ENCODE measurements at places on chromosomes 12 and 14.

GRCh38 chr14:77620222-77620870, 3.9 kb upstream of the SPTLC2 start:
- DNase-seq: no peak

- DNase-seq: peak; percentile 6
Observed at GRCh38 chr12:3896801-3897351, 23.7 kb upstream of the PARP11 start.

GRCh38 chr12:26150736-26151450, 26.1 kb upstream of the BHLHE41 start:
- DNase-seq: peak; percentile 84

DNA sequence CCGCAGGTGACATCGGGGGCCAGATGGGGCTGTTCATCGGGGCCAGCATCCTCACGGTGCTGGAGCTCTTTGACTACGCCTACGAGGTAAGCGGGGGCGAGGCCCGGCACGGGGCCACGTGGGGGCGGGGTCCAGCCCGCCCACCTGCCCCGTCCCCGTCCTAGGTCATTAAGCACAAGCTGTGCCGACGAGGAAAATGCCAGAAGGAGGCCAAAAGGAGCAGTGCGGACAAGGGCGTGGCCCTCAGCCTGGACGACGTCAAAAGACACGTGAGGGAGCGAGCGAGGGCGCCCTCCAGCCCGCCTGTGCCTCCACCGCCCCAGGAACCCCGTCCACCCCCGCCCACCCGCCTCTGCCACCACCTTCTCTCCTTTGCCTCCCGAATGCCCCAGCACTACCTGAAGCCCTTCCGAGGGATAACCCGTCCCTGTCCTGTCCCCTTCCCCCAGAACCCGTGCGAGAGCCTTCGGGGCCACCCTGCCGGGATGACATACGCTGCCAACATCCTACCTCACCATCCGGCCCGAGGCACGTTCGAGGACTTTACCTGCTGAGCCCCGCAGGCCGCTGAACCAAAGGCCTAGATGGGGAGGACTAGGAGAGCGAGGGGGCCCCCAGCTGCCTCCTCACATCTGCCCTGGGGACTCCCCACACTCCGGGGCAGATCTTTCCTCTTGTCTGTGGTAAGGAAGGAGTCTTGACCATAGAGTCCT, 3.9 kb upstream of the SMARCD1 start:
- DNase-seq: no peak

DNA sequence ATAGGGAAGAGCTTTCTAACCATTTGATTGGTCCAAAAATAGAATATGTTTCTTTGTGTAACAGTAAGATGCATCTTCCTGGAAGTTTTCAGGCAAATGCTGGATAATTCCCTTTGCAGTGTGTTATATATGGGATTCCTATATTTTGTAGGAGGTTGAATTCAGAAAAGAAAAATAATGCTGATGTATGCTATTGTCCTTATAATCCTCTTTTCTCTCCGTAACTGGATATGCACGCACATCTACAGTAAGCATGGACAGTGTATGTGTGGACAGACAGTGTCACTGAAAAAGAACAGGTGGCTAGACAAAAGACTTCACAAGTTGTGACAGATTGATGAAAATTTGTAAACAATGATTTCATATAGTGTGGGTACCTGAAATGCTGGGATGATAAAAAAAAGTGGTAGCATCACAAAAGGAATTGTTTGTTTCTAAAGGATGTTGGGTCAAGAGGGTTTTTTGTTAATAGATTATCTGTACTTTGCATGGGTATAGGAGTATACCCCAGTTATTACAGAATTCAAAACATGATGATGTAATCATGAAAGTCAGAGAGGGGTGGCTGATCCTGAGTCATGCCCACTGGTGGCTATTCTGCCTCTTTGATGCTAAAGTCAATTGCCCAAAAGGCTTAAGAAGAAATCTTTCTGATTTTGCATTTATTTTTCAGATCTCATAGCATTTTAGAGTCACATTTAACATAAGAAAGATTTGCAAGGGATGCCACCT, 160.7 kb upstream of the TMTC1 start:
- no peak for DNase-seq

GRCh38 chr14:77502109-77502782, 3.6 kb upstream of the ISM2 start:
- no peak for DNase-seq

DNA sequence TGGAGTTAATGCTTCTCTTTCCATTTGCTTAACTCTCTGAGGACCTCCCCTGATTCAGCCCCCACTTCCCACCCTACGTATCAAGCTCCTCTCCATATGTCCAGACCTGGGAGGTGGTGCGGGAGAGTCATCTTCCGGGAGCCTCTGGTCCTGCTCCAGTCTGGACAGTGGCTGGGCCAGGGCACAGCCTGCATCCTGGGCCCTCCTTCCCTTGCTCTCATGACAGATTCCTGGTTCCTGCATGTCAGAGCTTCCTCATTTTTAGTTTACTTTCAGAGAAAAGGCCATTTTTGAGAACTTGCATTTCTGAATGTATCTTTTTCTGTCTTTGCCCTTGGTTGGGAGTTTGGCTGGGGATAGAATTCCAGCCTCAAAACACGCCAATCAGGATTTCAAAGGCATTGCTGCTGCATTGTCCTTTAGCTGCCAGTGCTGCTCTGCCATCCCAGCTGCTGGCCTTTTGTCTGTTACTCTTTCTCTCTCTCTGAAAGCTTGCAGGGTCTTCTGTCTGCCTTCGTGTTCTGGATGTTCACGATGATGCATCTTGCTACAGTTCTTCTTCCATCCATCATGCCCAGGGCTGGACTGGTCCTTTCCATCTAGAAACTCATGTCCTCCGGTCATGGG, 54.7 kb downstream of the SLC6A12 start:
- DNase-seq: no peak

DNA sequence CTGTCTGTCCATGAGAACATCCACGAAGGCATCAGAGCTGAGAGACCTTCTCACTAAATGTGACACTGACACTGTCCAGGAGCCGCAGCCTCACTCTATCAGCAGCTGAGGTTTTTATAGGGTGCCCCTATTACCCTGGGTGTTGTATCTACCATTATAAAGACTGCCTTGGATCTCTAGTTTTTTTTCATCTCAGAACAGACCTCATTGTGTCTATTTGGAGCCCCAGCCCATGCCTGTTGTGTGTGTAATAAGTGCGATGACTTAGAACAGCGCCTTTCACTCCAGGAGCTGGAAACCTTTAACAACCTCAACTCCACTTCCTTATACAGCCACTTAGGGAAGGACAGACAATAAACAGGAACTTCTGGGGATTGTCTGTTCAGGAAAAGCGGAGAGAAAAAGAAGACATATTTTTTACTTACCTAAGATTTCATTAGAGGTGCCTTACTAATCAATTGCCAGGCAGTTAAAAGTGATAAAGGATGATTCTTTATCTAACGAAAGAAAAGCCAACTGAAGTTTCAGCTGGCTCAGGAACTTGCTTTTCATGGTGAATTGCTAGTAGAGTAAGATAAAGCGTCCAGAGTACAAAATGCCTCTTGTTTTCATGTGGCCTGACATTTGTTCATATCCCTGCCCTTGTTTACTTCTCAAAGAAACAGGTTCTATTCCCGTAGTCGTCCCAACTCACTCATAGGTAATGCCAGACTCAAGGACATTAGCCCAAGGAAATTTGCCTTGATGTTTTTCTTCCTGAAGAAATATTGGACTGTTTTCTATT, 420.6 kb downstream of the RAD51B start:
- DNase-seq: no peak

- DNase-seq: peak; percentile 98
Observed at GRCh38 chr12:32755654-32756475, at the start of gene YARS2. TSS of gene YARS2 (minus strand) at chr12:32755897. CDS start at chr12:32755874, 23 bp downstream.

GRCh38 chr12:2390850-2391390, 338.1 kb downstream of the CACNA1C start:
- DNase-seq: no peak

DNA sequence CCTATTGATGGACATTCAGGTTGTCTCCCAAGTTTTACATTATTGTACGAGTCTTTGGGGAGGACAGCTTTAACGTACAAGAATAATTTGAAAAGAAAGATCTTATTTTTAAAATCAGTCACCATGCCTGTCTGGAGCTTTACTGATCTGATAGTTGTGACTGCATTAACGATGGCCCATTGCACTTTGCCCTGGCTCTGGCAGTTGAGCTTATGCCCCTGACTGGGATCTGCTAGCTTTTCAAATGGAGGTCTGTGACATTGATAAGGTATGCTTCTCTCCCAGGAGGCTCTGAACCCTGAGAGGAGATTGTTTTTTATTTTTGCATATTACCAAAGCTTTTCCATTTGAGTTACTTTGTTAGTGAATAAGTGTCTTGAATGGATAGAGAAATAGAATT, 17.9 kb upstream of the RAB3IP start:
- no peak for DNase-seq

DNA sequence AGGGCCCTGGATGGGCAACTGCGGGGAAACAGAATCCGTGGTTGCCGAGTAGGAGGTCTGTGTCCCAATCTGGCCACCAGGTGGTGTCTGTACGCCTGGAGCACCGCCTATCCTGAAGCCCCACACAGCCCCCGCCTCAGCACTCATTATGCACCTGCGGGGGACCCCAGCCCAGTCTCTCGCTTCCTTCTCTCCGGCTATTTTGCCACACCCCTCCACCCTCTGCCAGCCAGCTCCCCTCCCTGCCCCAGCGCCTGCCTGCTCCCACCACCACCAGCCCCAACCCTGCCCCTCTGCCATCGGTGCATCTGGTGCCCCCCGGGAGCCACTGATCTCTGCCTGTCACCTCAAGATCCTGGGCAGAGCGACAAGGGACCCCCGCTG, 2.2 kb upstream of the NXPH4 start:
- peak; percentile 63 for DNase-seq

GRCh38 chr12:104602896-104603295, 146.1 kb downstream of the CHST11 start:
- DNase-seq: no peak

DNA sequence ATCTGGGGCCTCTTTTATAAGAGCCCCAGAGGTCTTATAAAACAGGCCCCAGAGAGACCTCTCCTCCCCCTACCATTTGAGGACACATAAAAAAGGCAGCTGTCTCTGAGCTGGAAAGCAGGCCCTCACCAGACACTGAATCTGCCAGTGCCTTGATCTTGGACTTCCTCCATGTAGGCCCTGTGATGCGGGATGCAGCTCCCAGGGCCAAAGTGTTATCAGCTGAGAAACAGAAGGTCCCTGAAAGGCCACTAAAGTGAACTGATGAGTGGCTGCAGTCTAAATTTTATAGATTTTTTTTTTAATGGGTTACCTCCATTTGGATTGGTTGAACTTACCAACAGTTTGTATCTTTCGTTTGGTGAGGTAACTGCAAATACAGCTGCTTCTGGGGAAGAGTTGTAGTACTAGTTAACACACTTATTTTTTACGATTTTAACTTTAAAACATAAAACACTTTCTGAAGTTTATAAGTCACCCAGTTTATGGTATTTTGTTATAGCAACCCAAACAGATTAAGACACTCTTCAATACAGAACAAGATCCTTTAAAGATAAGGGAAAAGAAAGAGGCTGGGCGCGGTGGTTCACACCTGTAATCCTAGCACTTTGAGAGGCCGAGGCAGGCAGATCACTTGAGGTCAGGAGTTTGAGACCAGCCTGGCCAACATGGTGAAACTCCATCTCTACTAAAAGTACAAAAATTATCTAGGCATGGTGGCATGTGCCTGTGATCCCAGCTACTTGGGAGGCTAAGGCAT, 5.6 kb upstream of the GUCY2C start:
- DNase-seq: no peak

DNA sequence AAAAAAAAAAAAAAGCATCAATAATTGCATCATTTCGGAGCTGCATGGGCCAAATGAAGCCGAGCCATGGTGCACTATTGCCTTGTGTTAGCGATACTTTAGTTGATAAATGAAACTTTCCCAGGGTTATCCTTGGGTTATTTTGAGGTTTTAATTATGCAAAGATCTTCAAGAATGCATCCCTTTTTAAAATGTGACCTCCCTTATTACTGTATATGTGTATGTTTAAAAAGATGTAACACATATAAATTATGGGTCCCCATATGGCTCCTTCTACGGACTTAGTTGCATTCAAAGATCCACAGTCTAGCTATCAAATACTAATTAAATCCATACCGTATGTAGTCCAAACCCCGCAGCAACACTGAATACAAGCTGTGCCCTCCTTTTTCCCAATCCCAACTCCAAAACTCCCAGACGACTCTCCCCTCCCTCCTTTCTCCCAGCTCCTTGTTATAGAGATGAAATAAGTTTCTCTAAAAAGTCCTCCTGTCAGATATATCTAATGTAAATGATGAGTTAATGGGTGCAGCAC, 129.3 kb upstream of the MAP1LC3B2 start:
- peak; percentile 76 for DNase-seq

DNA sequence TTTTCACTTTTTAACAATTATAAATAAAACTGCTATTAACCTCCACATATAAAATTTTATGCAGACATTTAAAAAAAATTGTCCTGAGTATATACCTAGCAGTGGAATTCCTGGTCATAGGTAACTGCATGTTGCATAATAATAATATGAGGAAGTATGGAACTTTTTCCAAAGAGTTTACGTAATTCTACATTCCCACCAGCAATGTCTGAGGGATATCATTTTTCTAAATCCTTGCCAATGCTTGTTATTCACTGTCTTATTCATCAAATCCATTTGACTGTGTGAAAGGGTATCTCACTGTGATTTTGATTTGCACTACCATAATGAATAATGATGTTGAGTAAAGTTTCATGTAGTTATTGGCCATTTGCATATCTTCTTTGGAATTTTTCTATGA, 393.8 kb downstream of the LRFN5 start:
- peak; percentile 9 for DNase-seq

DNA sequence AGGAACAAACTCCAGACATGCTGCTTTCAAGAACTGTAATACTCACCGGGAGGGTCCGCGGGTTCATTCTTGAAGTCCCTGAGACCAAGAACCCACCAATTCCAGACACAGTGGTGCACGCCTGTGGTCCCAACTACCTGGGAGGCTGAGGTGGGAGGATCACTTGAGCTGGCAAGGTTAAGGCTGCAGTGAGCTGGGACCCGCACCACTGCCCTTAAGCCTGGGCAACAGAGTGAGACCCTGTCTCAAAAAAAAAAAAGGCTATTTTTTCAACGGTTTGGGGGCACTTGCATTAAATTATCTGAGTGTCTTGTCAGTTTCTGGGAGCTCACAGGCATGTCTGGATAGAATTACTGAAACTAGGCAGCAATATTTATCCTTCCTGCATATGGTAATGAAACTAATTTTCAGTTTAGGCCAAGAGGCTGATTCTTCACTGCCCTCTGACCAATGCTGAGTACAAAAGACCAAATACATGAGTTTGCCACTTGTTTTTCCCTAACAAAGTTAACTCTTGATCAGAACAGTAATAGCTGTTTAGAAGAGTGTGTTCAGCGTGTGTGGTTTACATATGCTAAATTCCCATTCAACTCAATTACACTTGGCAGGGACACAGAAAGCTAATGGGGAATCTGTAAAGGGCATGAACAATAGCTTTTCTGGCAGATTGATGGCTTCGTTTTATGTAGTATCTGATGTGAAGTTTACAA, 65.8 kb upstream of the RASSF3 start:
- DNase-seq: no peak

- no peak for DNase-seq
Observed at GRCh38 chr14:38941488-38941887, 161.5 kb downstream of the SEC23A start.

GRCh38 chr12:22658214-22658613, 33.2 kb downstream of the ETNK1 start:
- DNase-seq: peak; percentile 82

- no peak for DNase-seq
Observed at GRCh38 chr14:24182110-24182882, 6.3 kb downstream of the IPO4 start.
